Epithelial cell of prostate (primary cell): ENCODE measurements at places on chromosomes 12 and 14.

DNA sequence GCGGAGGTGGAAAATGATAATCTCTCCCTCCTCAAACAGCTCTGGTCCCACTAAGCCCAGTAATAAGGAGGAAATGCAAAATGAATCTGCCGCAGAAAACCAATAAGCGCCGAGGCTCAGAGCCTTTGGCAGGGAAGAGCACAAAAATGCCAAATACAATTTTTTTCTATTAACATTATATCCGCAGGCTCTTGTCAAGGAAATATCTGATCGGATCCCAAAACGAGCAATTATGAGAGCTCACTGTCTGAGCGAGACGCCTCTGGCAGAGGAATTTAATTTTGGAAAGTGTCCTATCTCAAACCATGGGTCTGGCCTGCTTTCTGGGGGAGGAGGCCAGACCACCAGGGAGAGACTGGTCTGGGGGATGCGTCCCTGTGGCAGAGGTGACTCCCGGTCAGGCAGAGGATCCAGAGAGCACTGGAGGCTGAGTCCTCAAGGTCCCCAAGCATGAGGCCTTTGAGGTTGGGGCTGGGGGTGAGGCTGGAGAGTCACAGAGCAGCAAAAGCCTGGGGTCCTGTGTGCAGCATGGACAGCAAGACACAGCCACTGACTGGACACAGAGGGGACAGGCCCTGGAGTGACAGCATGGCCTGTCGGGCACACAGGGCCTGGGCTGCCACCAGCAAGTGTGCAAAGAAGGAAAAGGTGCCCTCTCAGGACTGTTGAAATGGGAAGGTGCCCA lies 342.8 kb upstream of the SFSWAP start:
- no peak for DNase-seq

DNA sequence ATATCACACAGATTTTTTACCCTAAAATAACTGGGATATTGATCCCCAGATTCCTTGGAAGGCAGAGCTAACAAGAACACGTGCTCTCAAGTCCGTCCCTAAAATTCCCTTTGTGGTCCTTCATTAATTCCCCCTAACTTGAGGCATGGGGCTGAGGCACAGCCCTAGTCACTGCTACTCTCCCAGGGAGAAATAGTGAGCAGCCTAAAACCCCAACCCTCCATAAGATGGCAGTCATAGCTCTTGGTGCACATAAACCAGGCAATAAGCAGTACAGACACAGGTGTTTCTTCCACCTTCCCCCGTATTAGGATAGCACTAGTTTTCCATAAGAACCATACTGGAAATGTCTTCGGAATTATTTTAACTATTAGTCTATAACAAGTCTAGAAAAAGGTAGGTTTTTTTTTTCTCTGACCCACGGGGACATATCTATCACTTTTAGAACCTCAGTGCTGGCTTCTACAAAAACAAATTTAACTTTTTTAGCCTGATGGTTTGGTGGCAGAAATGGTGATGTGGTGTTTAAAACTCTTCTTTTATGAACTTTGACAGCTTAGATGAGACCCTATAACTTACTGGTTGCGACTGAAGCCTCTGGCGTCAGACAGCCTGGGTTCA lies 3.1 kb upstream of the ARHGEF40 start:
- no peak for DNase-seq

DNA sequence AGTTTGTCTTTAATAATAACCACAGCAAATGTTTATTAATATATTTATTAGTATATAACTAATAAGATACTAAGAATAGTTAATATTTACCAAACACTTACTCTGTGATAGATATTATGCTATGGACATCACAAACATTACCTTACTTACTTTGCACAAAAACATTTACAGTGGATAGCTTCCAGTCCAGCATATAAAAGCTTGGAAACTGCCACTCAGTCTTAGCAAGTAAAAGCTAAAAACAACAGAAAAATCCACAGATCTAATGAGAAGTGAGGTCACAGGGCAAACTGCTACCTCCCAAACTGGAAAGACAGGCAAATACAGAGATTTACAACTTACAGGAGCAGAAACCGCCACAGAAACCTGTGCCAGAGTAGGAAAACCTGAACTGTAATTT lies 99.8 kb downstream of the METTL25 start:
- DNase-seq = no peak

GRCh38 chr12:93025145-93026103 lies 96.3 kb upstream of the EEA1 start:
- no peak for DNase-seq

DNA sequence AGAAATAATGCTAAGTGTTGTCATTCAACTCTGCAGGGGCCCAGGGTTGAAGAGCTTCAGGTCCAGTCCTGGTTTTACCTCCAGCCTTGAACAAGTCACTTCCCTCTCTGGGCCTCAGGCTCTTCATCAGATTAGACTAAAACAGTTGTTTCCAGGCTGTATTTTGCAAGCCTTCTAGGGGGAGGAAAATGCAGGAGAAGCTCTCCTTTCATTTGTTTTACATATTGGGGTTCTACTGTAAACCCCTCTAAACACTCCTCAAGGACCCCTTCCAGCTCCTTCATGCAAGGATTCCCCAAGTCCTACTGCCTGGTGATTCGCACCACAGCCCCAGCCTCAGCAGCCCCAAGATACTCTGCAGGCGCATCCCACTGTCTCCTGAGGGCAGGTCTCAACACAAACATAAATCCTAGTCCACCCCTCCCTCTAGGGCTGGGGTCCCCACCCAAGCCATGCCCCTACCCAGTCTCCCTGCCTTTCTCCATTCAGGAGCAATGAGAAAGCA lies 2.7 kb downstream of the SDR9C7 start:
- DNase-seq = peak; percentile 44

GRCh38 chr14:78448164-78449094 lies 278.3 kb downstream of the NRXN3 start:
- DNase-seq = no peak

GRCh38 chr12:92597997-92598396 lies 104.8 kb upstream of the PLEKHG7 start:
- peak; percentile 91 for DNase-seq

DNA sequence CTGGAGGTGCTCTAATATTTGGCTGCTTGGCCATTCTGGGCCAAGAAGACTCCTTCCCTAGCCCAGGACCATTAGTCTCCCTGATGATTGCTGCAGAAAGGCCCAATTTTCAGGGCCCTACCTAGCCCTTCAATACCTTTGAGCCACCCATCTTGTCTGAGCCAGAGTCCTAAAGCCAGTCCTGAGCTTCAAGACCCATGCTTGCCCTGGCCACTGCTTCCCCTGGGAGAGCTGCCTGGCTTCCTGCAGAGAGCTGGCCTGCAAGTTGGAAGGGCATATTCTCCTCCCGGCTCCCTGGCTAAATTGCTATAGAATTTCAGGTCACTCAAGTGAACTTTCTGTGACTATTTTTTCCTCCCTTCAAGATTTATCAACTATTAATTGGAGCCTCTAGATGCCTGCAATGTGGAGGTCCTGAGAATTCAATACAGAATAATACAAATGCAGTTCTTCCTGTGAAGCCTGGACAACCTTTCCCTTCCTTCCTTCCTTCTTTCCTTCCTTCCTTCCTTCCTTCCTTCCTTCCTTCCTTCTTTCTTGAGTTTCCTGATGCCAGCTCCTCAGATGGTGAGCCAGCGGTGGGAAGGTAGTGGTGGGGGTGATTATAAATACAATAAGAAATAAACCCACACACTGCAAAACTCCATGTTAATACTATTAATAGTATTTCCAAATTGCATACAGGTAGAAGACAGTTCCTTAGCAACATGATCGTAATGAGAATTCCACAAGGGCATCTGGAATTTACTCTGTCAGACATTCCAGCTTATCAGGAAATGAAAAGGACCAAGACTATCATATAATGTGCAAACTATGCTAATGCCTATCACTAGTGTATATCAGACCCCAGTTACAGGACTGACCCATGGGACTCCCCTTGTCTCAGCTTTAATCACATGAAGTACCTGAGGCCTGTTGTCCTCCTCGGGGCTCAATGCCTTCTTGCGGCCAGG lies 108.1 kb downstream of the ZFP36L1 start:
- no peak for DNase-seq

DNA sequence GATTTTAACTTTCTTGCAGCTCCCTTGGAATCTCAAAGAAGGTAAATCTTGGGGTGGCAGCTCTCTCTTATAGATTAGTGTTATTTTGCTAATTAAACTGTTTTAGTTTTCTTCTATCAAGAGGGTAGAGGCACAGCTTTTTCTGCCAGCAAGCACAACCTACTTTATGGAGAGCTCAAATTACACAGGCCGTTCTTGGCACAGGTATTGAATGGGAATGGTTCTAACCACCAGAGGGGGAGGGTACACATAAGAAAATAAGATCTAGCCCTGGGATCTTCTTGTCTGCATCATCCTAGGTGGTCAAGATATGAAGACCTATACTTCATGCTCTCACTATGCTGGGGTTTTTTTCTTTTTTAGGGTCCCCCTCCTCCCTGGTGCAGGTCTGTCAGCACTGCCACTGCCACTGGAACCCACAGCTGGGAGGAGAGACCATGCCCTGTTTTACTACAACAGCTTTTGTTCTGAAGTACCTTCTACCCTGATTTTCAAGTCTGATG lies 48.6 kb upstream of the STAC3 start:
- no peak for DNase-seq

- no peak for DNase-seq
Measured at GRCh38 chr14:102212356-102212755, 72.7 kb downstream of the WDR20 start.

- DNase-seq = peak; percentile 16
Measured at GRCh38 chr14:70073924-70074566, 114.7 kb downstream of the SLC8A3 start.

DNA sequence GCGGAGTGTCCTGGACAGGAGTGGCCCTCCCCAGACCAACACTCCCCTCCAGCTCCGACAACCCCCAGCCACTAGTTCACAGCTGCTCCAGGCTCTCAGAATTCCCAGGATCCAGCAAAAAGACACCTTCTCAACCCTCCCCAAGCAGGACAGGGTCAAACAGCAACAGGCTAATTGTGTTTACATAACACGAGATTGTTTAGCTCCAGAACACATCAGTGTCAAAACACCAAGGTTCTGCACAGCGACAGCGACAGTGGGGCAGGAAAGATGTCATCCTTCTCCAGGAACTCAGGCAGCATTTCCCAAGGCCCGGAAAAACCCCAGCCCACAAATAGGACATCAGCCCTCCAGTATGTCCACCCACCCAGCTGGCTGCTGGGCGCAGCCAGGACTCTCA lies 16.5 kb downstream of the ITPK1 start:
- no peak for DNase-seq

DNA sequence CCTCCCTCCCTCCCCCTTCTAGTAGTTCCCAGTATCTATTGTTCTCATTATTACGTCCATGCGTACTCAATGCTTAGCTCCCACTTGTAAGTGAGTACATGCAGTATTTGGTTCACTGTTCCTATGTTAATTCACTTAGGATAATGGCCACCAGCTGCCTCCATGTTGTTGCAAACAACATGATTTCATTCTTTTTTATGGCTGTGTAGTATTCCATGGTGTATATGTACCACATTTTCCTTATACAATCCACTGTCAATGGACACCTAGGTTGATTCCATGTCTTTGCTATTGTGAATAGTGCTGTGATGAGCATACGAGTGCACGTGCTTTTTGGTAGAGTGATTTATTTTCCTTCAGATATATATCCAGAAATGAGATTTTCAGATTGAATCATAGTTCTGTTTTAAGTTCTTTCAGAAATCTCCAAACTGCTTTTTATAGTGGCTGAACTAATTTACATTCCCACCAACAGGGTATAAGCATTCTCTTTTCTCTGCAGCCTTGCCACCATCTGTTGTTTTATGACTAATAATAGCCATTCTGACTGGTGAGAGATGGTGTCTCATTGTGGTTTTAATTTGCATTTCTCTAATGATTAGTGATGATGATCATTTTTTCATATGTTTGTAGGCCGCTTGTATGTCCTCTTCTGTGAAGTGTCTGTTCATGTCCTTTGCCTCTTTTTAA lies 17.9 kb upstream of the CLEC7A start:
- no peak for DNase-seq

- no peak for DNase-seq
Measured at GRCh38 chr14:75262641-75263040, 16.0 kb upstream of the FOS start.

GRCh38 chr14:47422191-47422590 lies 253.2 kb downstream of the MDGA2 start:
- DNase-seq = no peak

DNA sequence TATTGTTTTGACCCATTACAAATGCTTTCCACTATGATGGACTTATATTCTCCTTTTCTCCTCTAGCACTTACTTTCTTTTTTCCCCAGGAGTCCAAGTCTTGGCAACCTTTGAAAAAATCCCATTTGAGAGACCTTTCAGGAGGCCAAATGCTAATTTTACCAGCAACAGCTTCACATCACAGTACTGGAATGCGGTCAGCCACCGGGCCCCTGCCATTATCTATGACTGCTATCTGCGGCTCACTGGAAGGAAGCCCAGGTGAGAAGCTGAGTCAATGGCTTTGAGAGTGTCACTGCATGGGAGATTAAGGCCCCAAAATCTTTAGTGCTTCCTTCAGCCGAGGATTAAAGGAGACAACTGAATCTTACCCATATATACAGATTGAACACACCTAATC lies 64.2 kb downstream of the ERGIC2 start:
- DNase-seq = peak; percentile 6

- no peak for DNase-seq
Measured at GRCh38 chr12:78671295-78671694, 193.3 kb upstream of the SYT1 start.

DNA sequence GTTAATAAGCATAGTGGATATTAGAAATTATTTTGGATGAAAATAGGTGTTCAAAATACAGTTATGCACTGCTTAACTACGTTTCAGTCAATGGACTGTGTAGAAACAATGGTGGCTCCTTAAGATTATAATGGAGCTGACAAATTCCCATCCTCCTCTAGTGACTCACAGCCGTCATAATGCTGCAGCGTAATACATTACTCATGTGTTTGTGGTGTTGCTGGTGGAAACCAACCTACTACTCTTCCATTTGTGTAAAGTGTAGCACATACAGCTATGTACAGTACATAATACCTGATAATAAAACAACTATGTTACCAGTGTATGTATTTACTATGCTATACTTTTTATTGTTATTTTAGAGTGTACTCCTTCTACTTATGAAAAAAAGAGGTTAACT lies 111.2 kb upstream of the TMCC3 start:
- peak; percentile 91 for DNase-seq

DNA sequence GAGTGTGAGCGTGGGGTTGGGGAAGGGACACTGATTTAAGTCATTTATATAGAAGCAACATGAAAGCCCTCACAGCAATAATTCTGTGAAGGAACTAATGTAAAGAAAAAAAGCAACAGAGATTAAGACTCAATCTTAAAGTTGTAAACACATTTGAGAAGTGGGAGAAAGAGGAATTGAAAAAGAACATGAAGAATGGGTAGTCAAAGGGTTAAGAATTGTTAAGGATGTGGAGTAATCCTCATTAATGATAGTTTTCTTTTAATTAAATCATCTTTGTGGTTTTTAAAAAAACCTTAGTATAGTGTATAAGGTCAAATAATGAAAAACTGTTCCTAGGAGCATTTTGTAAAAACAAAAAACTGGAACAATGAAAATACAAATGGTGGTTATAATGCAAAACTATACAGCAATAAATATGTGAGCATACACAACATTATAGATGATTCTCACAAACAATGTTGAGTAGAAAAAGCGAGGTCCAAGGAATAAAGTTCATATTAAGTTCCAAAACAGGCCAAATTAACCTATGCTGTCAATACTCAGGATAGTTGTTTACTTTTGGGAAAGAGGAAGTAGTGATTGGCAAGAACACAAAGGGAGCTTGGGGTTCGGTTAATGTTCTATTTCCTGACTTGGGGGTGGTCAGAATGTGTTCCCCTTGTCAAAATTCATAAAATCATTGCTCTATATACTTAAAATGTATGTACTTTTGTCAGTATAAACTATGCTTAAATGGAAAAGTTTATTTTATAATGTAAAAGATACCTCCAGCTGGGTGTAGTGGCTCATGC lies 120.4 kb upstream of the ATF7IP start:
- DNase-seq = no peak
